A549 (cell line): ENCODE measurements at places on chromosomes 12 and 14. TPM values are rescaled to one million over a fixed set of nuclear protein-coding genes. Genes with fewer than 3 reads are reported as not detected.

GRCh38 chr14:24609655-24610344, at the start of gene GZMH:
Gene GZMH, minus strand, starts transcription at chr14:24609685. Its CDS starts 72 bp downstream, at chr14:24609613.
- DNase-seq = no peak

DNA sequence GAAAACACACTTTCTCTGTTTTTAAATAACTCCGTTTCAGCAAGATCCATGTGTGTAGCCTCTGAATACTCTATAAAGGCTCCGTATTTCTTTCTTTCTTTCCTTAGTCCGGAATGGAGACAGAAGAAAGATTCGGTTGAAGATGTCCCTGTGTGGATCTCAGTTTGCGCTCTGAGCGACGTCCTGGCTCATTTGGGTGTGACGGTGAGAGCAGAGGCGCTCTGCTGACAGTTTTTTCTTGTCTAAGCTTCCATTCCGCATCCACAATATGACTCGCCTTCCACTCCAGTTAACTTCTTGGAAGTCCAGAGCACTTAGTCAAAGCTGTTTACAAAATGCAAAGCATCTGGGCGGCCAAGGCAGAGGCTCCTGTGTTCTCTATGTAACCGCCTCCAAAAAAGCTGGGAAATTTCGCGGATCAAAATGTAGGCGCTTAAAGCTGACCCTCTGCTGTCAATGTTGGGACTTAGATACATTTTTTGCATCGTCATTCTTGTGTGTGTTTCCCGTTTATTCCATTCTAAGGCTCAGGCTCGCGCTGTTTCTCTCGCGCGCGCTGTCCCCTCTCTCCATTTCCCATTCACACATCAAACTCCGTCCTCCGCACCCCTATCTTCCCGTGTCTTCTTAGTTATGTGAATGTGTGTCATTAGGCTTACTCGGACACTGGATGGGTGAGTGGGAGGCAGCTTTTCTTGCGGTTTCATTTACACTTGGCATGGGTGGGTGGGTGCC, 880 bp upstream of the FLRT2 start:
- peak; percentile 59 for DNase-seq

GPD1 gene
- polyA plus RNA-seq = 0.07 to 0.13 TPM (median 0.10 TPM) in 3 replicates

CD69 gene
- not detected in 3 replicates for polyA plus RNA-seq

DNA sequence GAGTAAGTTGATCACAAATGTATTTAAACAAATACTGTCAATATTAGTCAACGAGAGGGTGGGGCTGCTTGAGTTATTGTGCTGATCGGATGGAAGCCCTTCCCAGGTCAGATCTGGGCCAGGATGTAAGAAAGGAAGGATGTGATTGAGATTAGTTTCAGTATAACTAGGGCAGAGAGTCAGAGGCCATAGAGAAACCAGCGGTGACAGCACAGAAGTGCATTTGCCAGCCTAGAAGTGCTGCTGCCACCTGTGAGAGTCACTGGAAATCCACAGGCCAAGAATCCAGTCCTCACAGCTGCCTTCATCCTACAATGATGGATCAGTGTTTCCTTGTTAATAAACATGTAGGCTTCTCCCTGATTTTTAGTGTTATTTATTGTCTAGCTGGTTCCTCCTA, 9.8 kb upstream of the FERMT2 start:
- no peak for DNase-seq

DIO3 gene
- polyA plus RNA-seq = 0.08 to 0.09 TPM in 2 of 3 replicates, not detected in the other

- DNase-seq = no peak
Measured at GRCh38 chr12:46386877-46387629, 14.5 kb upstream of the SLC38A2 start.

GOLGA5 gene
- 27.4 to 34.0 TPM (median 31.9 TPM) in 3 replicates for polyA plus RNA-seq

DNA sequence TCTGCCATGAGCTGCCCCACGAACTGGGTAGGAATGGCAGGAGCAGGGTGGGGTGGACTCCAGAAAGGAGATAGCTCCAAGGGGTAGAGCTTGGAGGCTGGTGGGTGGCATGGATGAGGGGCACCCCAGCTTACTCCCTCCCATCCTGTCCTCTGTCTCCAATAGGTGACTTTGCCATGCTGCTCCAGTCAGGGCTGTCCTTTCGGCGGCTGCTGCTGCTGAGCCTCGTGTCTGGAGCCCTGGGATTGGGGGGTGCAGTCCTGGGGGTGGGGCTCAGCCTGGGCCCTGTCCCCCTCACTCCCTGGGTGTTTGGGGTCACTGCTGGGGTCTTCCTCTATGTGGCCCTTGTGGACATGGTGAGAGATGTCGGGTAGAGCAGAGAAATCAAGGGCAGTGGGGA, 7.1 kb downstream of the SLC39A5 start:
- DNase-seq = no peak

DNA sequence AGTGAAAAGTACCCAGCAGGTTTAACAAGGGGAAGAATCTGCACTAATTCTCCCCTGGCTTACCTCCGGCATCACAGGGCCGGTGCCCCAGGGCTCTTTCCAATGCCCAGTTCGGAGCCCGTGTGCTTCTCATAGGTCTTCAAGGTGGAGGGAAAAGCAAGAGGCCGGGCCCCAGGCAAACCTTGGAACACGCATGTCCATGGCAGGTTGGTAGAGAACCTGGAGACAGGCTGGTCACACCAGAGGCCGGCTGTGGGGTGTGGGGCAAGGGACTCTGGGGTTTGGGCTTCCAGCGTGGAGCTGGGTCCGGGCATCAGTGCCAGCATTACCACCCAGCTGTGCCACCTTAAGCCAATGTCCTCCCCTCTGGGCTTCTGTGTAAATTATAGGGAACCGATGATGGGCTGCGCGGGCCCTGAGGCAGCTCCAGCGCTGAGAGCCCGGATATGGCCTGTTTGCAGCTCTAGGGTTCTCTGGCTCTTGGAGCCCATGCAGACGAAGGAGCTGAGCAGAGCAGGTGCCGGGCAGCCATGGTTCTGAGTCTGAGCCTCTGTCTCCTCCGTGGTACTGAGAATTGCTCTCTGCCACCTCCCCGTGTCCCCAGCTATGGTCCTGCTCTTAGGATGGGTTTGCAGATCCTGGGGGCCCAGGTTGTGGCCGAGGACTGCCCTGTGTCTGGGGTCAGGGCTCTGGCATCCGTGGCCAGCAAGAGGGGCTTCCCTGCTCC, 197.0 kb upstream of the C14orf180 start:
- DNase-seq = no peak

ADAM20 gene
- polyA plus RNA-seq = 0.04 TPM in 2 of 3 replicates, not detected in the other

- DNase-seq = no peak
Measured at GRCh38 chr14:100062590-100062989, 2.6 kb upstream of the EVL start.

DNA sequence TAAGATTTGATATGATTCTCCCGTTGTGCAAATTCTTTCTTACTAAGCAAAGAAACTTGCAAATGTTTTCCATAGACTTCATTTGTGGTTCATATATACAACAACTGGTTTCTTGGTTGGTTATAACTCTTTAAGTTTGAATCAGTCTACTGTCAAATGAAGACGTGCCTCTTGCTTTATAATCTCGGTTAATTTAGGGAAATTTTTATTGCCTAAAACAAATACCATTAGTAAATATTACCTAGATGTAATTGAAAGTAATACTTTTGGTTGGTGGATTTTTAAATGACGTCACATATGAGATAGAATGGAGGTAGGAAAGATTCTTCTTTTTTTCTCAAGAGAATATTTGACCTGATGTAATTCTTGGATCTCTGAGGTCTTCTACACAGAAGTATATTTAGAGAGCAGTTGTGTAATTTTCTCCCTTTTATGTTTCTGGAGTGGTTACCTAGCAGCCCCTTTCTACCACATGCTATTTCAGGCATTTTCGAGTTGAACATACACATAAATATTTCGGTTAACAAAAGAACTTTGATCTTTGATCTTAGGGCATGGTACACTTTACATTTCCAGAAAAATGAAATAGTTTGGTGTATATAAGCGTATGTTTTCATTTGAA, 1.7 kb downstream of the ATF7IP start:
- no peak for DNase-seq

DNA sequence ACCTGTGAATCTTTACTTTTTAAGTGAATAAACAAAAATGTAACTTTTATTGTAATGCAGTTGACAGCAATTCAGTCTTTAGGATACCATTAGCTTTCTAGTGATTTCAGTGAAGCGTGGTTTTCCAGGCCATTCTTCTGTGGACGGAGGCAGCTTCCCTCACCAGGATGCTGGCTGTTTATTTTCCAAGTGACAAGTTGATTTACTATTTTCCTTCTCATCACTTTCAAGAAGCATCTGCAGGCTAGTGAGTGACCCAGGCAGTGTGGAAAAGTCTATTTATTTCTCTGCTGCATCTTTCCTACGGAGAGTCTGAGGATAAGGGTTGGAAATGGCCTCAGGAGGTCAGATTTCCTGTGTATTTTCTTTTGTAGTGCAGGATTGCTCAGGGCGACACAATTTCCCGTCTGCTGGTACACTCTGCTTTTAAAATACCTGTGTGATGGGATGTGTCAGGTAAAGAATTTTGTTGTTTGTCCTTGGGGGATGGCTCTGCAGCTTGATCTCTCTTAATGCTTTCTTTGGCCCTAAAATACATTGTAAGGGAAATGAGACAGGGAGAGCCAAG, 467.8 kb downstream of the NRXN3 start:
- DNase-seq = no peak

GRCh38 chr14:35355981-35356841, 48.3 kb downstream of the NFKBIA start:
- DNase-seq = peak; percentile 68

DNA sequence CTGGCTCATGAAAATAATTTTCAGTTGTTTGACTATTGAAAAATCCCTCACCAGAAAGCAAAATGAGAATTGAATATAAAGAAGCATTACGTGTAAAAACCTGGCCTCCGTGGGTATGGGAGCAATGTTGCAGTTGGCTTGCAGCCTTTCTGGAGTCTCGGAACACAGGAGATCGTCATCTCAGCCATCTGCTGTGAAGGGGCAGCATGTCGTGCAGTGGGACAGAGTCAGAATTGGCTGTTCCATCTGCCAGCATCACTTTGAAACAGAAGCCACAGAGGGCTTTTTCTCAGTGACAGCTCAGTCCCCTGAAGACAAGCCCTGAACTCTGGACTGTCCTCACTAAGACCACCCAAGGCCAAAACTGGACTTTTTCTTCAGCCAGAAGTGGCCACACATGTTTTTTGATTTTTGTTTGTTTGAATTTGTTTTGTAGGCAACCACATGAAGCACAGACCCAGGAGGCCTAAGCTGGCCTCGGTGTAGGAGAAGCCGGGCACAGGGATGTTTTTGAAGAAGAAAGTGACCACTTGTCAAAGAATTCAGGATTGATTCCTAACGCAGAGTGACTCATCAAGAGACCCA, 170.8 kb upstream of the DYRK2 start:
- no peak for DNase-seq

GRCh38 chr12:52535574-52535973, 15.4 kb upstream of the KRT5 start:
- DNase-seq = no peak

ZDHHC22 gene
- polyA plus RNA-seq = 0.16 to 0.28 TPM (median 0.23 TPM) in 3 replicates

ADSS1 gene
- 6.2 to 8.3 TPM (median 7.4 TPM) in 3 replicates for polyA plus RNA-seq

ARL6IP4 gene
- polyA plus RNA-seq = 196 to 211 TPM (median 208 TPM) in 3 replicates

DNA sequence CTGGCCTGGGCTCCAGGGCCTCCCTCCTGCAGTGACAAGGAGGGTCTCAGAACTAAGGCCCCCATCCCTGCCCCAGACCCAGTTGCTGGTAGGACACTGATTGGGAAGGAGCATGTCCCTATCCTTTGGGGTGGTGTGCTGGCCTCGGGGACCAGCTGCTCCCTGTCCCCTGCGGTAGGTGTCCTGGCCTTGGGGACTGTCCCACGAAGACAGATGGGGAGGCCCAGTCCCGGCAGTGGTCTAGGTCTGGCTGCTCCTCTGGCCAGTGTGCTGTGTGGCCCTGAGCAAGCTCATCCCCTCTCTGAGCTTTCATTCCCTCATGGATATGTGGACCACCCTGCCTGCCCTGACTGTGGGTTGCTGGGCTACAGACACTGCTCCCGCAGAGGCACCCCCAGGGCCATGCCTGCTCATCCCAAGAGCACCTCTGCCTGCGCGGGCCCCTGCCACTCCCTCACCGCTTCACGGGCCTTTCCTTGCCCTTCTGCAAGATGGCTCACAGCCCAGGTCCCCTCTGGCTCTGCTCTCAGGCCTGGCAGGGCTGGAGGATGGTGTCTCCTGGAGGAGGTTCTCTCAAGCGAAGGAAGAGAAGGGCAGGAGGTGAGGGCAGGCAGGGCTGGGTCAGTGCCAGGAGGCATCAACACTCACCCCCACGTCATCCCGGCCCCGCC, 12.5 kb downstream of the AHNAK2 start:
- no peak for DNase-seq

DNA sequence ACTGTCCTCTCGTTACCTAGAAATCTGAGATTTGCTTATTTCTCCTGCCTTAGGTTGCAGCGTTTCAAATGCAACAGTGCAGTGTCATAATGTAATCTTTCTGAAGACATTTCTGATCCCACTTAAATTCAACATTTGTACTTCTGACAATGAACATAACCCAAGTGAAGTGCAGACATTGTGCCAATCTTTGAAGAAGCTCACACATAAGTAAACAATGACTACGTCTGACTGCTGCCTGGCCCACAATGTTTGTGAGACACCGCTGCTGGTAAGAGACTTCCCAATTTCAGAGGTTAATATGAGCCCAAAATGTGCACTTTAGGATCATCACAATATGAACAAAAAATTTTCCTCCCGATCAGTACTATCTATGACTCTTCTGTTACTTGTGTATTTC, 84.6 kb upstream of the BCL2L14 start:
- DNase-seq = no peak

- DNase-seq = no peak
Measured at GRCh38 chr14:45135156-45135555, 574 bp upstream of the FANCM start.

- no peak for DNase-seq
Measured at GRCh38 chr12:108914121-108914531, 34.2 kb downstream of the DAO start.

DPPA3 gene
- not detected in 3 replicates for polyA plus RNA-seq

- DNase-seq = no peak
Measured at GRCh38 chr12:119448611-119449131, 114.1 kb downstream of the CCDC60 start.

DNA sequence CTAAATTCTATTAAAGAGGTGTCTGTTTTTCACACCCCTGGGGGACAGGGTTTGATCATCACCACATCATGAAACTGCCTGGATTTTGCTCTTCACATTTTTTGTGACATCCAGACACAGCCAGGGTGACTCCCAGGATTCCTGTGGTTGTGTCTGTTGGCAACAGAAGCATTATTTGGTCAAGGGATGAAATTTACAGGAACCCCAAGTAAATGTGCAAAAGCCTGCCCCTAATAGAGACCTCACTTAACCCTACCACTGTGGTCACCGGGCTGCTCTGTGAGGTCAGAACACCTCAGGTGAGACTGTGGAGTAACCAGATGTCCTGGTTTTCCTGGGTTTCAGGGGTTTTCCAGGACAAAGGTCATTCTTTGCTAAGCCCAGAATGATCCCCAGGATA, 103.8 kb downstream of the DAD1 start:
- no peak for DNase-seq
